IPS-NIHi11 (cell line): ENCODE measurements at places on chromosomes 11 and 22.

DNA sequence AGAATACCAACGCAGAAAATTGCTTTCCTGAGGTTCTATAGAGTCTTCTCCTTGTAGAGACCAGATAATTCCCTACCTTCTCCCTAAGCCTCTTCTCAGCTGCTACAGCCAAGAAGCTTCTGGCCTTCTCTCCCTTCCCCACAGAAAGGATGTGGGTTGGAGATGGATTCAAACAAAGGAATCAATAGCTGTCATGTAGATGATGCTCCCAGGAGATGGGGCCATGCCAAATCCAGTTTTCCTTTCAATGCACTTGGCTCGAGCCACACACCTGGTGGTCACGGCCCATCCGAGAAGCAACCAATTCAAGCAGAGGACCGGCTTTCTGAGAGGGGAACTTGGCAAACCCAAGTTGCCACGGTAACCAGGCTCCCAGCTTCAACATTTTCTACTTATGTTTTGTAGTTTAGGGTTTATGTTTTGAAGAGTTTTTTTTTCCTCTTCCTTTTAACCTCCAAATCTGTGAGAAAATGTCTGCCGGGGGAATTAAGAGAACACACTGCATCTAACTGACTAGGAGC, 31.3 kb upstream of the OPCML start:
- no peak for DNase-seq

DNA sequence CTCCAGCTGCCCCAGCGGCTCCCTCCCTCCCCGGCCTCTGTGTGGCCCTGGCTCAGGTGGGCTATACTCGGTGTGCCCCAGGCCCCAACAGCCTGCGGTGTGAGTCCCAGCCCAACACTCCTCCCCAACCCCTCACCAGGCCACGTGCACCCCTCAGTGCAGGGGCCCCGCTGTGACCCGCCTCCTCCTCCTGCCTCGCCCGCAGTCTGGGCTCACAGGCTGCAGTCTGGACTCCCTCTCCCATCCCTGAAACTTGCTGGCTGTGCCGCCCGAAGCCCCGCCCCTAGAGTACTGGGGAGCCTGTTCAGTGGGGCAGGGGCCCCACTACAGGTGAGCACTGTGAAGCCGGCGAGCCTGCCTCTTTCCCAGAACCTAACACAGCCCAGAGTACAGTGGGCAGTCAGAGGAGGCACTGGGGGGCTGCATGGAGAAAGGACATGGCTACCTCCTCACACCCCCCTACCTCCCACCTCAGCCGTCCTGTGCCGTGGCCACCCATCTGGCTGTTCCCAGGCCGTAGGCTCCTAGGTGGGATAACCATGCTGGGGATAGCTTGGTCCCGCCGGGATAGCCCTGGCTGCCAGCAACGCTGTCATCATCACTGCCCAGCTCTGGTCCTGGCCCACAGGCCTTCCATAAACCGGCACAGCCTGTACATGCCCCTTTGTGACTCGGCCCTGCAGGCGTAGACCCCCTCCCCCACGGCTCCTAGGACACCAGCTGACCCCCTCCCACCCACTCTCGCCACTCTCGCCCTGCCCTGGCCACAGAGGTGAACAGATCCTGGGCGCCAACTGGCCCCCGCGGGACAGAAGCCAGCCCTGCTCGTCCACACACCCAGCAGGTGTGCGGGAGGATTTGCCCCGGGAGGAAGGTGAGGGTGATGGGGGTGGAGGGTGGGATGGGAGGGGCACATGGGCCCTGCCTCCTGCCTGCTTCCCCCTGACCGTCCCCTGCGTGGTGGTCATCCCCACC, 29.7 kb downstream of the CELSR1 start:
- no peak for DNase-seq

DNA sequence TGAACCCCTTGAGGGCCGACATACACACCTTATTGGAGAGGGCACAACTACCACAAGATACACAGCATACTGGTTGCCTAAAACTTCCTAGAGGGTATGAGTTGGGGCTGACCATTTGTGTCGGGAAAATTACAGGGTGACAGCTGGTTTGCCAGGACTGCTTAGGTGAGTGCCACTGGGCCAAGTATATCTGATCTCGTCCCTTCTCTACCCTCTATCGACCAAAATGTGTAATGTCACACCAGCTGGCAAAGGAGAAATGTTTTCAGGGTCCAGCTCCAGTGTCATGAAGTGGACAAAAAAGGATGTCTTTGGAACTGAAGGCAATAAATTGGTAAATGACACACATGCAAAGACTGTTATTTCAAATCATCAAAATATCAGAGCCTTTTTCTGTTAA, 126.1 kb downstream of the PGR start:
- no peak for DNase-seq

DNA sequence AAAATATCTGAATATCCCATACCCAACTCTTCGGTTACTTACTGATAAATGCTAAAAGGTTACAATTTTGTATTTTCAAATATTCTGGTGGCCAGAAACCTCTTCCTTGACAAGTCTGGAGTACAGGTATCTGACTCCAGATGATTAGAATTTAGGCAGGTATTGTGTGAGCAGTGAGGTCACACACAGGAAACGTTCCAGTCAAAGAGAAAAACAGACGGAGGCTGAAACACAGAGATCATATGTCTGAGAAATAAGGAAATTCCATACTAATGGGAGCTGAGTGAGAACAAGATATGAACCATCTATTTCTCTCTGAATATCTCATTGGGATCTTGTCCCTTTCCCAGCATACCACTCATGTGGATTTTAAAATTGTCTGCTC, 89.4 kb upstream of the IGLL5 start:
- no peak for DNase-seq

- no peak for DNase-seq
These were observed 6.9 kb downstream of the POU2AF3 start for GRCh38 chr11:111305162-111305802.

- peak; percentile 77 for DNase-seq
These were observed 215.4 kb upstream of the UBASH3B start for GRCh38 chr11:122439866-122440810.

DNA sequence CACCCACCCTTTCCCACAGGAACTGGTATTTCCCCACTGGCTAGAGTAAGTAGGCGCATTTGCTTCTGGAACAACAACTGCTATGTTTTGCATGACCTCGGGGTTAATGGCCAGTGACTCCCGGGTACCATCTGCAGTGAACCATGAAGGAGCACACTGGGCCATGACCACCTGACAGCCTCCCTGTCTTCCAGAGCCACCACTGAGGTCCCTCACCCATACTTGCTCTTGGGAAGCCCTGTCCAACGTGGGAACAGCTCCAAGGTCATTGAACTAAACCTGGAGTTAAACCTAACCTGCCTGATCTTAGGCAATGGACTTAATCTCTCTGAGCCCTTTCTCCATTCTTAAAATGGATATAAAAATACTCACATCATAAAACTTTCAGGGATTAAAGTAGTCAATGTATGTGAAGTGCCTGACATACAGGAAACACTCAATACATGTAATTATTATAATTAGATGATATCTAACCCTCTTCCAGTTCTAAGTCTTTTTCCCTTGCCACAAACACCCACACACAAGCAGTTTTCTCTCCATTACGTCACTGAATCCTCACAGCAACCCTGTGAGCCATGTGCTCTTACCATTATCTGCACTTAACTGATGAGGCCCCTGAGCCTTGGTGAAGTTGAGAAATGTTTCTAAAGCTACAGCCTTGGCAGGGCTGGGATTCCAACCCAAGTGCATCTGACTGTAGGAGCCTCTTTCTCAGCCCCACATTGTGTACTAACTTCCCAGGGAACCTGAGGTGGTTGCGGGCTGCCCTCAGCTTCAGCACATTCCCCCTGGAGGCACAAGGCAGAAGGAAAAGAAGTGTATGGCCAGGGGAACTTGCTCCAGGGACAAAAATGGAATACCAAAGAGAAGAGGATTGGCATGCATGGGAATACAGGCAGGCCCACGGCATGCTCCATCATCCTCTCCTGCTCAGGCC, 74.5 kb upstream of the NCAM1 start:
- no peak for DNase-seq

DNA sequence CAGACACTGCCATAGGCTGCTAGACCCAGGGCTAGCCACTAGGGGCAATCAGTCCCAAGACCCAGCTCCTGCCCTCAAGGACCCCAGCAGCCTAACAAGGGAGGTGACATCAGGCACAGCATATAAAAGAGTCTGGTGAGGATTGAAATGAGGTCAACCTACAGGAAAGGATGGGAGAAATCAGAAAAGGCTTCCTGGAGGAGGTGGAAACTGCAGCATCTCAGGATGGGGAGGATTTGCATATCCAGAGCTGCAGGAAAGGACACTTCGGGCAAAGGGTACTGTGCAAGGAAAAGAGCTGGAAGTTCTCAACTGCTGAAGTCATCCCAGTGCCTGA, 2.9 kb upstream of the ARFGAP2 start:
- DNase-seq = peak; percentile 51

DNA sequence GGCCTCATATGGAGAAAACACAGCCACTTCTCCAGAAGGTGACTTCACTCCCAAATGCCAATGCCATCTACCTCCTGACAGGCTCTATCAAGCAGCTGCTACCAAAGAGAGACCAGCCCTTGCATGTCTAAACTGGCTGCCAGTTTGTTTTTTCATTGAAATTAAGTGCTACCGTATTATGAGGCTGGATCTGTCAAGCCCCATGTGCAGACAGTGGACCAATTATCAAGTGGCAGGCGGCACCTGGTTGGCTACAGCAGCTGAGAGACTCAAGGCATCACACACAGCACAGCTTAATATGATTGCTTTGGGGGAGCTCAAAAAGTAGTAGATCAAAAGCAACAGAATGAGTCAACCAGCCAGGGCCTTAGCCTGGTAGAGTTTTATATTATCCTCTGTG, 1293.0 kb upstream of the TENM4 start:
- DNase-seq = no peak

DNA sequence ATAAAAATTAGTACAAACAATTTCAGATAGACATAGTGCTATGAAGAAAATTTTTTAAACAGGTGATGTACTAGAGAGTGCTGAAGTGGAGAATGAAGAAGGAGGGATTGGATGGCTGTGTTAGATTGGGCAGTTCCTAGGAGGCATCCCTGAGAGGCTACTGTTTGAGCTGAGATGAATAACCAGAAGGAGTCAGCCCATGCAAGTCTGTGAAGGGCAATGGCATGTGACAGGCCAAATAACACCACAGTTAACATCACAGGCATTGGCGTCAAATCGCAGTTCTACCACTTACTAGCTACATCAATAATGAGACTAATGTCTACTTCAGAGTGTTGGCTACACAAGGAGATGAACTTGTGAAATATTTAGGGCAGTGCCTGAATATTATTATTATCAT, 35.4 kb downstream of the HORMAD2 start:
- DNase-seq = no peak
